ENCODE measurements at places on chromosomes 16 and 17.
A peak's percentile ranks its signal among the peaks of the same experiment; 100 is the strongest.

DNA sequence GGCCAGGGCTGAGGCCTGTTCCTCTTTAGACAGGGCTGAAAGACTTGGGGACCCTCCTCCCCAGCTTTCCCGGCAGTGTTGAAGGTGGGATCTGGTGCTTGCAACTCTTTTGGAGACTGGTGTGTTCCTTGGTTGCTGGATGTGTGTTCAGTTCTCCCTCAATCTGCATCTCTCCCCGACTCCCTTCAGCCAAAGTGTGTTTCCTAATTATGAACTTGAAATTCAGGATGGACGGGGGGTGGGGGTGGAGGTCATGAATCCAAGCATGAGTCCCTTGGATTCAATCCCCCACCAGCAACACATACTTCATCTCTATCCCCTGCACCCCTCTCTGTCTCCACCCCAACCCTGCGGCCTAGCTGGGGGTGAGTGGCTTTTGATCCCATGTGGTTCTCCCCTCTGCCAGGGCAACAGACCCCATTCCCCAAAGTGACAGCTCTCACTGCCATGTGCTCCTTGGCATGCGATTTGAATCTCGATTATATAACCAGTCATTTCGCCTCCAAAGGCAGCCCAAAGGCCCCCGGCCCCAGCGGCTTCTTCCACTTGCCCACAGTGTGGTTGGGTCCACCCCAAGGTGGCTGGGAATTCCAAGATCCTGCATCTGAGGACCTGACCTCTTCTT lies 1.3 kb downstream of the ARHGAP23 start:
- no peak for DNase-seq

- DNase-seq: no peak
These were observed 11.2 kb downstream of the NAA60 start for GRCh38 chr16:3454631-3455147.

GRCh38 chr16:74186561-74186971 lies 110.0 kb upstream of the PSMD7 start:
- no peak for DNase-seq

DNA sequence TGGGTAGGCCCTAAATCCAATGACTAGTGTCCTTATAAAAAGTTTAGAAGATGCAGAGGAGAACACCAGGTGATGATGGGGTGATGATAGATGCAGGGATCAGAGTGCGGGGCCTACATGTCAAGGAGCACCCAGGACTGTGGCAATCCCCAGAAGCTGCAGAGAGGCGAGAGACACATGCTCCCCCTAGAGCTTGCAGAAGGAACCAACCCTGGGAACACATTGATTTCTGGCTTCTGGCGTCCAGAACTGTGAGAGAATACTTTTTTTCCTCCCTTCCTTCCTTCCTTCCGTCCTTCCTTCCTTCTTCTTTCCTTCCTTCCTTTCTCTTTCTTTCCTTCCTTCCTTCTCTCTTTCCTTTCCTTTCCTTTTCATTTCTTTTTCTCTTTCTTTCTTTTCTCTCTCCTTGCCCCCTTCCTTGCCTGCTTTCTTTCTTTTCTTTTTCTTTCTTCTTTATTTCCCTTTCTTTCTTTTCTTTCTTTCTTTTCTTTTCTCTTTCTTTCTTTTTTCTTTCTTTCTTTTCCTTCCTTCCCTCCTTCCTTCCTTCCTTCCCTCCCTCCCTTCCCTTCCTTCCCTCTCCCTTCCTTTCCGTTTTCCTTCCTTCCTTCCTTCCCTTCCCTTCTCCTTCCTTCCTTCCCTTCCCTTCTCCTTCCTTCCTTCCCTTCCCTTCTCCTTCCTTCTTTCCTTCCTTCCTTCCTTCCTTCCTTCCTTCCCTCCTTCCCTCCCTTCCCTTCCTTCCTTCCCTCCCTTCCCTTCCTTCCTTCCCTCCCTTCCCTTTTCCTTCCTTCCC lies 134.3 kb downstream of the HAPSTR1 start:
- DNase-seq: no peak

- peak; percentile 38 for DNase-seq
These were observed 6.0 kb downstream of the CPSF4L start for GRCh38 chr17:73255671-73256181.

DNA sequence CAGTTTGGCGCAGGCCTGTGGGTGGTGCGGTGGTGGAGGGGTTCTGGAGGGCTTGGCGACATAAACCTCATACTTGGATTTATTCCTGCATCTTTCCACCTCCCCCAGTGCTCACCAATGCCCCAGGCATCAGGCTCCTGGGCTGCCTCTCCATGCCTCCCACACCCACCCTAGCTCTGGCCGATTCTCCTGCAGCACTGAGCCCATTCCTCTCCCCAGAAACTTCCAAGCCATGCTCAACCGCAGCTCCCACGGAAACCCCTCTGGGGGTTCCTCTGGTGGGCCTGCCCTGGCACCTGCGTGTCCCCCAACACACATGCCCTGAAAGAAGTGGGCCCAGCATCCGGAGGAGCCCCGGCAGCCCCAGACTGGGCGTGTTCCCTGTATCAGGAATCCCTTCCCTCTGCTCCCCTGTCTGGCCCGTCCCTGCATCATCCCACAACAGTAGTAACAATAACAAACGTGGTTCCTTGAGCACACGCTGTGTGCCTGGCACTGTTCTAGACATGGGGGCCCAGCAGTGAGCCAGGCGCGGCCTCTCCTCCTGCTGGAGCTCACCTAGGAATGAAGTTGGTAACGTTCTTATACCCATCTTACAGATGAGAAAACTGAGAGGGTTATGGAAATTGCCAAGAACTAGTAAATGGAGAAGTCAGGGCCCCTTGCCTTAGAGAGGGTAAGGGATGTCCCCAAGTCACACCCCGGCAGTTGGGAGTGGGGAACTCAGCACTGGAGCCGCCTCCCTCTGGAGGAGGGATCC lies 2.3 kb downstream of the PRSS21 start:
- DNase-seq: no peak

- no peak for DNase-seq
These were observed 7.8 kb downstream of the SLC47A1 start for GRCh38 chr17:19541445-19541844.

DNA sequence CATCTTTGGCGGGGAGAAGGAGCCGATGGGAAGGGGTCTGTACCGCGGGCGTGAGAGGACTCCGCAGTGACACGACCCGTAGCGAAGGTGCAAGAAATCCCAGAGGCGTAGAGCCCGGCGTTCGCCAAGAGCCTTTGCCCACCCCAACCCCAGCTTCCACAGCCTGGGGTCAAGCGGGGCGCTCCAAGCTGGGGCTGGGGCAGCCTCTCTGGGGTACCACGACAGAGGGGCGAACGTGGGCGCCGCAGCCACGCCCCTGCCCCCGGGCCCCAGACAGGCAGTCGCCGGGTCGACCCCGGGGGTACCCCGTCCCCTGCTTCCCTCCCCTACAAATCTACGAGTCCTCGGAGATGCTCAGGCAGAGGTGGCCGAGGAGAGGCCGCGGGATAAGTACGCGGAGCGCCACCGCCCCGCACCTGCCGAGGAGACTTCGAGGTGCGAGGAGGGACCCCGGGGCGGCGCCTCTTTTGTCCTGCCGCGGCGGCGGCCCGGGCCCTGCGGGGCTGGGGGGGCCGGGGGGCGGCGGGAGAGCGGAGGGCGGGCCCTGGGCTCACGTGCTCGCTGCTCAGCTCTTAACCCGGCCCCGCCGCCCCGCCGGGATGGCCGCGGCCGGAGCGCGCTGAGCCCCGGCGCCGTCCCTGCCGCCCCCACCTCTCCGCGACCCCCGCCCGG lies at the start of gene ADAM11:
Gene ADAM11 (plus strand): TSS at position 575 of the 672 bp plus-strand sequence. CDS start 212 bp downstream, outside the sequence.
- no peak for DNase-seq

GRCh38 chr17:12256380-12256995 lies 235.8 kb downstream of the MAP2K4 start:
- no peak for DNase-seq

DNA sequence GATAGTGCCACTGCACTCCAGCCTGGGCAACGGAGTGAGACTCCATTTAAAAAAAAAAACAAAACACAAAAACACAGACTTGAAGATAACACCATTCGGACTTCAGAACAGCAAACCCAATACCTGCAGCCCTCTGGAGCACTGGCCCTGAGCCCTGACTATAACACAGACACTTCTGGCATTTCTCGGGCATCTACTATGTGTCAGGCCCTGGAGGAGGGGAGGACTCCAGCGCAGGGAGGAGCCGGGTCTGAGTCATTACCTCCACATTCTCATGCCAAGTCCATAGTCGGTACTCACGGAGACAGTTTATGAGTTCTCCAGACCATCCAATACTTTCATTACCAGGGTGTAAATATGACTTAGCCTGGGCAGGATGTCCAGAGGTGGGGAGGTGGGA lies 48.8 kb downstream of the PITPNM3 start:
- no peak for DNase-seq

- peak; percentile 79 for DNase-seq
These were observed 4.2 kb downstream of the ARMC7 start for GRCh38 chr17:75113798-75114551.

- DNase-seq: peak; percentile 54
These were observed 30.6 kb downstream of the CDRT15 start for GRCh38 chr17:14205992-14206461.

GRCh38 chr17:69511250-69511649 lies 96.8 kb downstream of the MAP2K6 start:
- no peak for DNase-seq

DNA sequence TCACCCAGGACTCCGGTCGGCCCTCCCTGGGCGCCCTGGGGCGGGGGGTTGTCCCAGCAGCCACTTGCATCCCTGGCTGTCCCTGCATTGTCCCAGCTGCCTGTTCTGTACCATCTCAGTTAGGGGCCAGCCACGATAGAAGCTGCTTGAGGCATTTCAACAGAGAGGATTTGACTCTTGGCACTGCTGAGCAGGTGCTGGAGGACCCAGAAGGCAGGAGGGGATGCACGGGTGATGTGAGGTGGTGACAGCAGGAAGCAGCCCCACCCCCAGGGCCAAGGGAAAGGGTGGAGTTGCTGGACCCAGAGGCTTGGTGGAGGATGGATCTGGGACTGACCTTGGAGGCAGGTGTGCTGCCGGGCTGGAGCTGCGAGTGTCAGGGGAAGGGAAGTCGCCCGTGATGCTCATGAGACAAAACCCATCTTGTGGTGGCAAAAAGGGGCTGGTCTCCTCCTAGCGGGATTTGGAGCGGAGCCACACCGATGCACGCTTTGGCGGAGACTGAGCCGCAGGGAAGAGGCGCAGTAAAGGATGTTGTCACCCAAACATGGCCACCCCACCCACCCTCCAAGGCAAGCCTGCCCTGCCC lies 188.0 kb upstream of the GSE1 start:
- DNase-seq: peak; percentile 4

DNA sequence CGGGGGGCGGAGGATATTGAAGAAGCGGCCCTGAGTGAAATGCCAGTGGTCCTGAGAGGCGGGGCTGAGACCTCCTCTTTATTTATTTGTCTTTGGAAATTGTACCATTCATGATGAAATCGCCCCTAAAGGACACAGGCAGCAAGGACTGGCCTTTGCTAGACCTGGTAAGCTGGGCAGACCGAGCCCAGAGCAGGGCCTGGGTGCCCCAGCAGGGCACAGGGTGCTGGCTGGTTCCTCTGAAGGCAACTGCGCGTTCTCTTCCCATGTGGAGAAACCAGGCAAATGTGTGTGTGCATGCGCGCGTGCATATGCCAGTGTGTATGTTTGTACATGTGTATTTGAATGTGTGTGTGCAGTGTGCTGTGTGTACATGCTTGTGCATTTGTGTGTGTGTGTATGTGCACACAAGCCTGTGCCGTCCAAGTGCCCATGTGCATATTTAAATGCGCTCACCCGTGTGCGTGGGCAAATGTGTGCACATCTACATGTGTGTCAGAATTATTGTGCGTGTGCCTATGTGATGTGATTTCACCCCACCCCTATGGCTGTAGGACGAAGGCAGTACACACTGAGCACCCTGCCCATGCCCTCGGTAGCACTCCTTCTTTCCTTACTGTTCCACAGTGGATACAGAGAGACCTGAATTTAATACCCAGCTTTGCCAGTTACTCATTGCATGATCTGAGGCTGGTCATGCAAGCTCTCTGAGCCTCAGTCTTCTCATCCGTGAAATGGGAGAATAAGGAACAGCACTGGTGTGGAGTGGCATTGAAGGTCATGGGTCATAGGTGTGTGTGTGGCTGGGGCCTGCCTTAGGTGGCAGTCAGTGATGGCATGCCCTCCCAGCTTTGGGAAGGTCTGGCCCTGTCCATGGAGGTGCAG lies 105.2 kb downstream of the CMIP start:
- no peak for DNase-seq

- DNase-seq: no peak
These were observed 7.8 kb downstream of the HSPB9 start for GRCh38 chr17:42130310-42130936.

DNA sequence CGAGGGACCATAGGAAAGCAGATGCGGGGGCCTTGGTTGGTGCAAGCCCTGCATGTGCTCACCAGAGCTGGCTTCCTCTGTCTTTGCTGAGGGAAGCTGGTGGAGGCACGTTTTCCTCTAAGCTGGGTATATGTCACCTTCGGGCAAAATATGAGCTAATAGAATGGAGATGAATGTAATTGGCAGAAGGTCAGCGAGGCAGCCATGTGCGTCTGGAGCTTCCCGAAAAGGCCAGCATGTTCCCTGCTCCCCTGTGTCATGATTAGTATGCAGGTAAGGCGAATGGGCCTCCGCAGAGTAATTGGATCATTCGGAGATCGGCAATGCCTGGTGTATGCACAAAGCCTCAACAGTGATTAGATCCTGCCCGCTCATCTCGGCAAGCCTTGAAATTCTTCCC lies 806.2 kb upstream of the EEF2KMT start:
- DNase-seq: no peak

DNA sequence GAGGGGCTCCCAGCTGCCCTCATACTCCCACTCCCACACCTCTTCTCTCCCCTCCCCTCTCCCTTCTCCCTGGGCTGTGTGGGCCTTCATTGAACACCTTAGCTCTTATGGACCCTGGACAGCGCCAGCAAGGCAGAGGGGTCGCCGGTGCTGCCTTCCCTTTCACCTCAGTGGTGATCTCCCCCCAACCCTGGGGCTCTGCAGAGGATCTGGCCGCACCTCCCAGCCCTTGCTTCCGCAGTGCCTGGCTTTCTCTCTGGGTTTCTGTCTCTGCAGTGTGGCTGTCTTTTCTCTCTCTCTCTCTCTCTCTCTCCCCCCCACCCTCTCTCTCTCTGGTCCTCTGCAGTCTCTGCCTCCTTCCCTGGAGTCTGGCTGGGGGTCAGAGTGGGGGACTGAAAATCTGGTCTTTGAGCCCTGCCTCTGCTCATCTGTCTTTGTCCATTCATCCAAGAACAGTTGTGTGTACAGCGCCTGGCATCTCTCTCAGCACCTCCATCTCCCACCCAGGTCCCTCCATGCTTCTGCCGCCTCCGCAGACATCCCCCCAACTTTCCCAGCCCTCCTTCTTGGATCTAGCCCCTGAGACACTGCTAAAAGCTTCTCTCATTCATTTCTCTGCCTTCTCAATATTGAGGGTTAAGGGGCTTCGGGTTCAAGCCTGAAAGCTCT lies 1.1 kb downstream of the SEZ6L2 start:
- no peak for DNase-seq

GRCh38 chr17:75877752-75878173 lies 618 bp downstream of the TRIM47 start:
- peak; percentile 56 for DNase-seq

DNA sequence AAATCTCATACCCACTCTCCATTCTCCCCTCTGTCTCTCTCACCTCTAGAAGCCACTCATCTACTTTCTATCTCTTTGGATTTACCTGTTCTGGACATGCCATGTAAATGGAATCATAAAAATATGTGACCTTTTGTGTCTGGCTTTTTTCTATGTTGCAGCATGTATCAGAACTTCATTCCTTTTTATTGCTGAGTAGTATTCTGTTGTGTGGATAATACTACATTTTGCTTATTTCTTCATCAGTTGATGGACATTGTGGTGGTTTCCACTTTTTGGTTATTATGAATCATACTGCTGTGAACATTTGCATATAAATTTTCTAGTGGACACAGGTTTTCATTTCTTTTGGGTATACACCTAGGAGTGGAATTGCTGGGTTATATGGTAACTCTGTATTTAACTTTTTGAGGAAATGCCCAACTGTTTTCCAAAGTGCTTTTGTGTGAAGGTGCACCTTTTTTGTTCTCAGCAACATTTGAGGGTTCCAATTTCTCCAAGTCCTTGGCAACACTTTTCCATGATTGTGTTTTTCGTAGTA lies 18.2 kb downstream of the MRTFB start:
- no peak for DNase-seq

Data from T-helper 1 cell (primary cell).